Activated naive CD4-positive, alpha-beta T cell treated with anti-CD3 and anti-CD28 coated beads for 36 hours (primary cell): ENCODE measurements at places on chromosomes 3 and 15.
A peak's percentile ranks its signal among the peaks of the same experiment; 100 is the strongest.

DNA sequence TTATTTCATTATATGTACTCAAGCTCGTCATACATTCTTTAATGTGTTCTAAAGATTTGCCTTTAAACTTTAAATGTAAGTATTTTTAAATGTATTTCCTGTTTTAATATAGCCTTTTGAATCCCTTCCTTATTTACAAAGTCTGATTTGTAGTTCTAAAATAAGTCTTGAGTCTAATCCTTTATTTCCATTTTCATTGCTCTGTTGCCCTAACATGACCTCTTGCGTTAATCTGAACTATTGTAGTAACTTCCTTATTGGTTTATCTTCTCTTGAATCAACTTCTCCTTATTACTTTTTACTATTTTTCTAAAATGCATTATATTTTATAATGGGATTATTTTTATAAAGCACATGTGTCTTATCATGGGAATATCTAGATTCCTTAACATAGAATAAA lies 24.0 kb downstream of the KNL1 start:
- no peak for DNase-seq

DNA sequence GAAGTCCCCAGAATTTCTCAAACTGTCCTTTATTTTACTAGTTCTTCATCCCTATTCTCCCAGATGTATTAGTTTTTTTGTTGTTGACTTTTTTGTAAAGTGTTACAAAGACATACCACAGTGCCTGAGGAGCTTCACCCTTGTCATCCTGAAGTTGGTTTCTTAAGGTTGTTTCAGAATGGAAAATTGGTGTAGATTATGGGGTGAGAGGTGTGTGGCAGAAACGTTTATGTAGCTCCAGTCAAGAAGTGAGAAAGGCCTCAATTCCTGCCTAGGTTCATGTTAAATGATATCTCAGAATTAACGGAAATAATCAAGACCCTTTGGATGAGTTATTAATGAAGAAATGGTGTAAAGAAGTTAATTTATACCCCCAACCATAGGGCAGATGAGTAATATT lies 6.8 kb downstream of the EDEM1 start:
- DNase-seq: no peak

- DNase-seq: no peak
These were observed 343.4 kb downstream of the TBC1D5 start for GRCh38 chr3:17398959-17399551.

- DNase-seq: no peak
These were observed 2.4 kb downstream of the PLCH1 start for GRCh38 chr3:155742349-155742965.

- no peak for DNase-seq
These were observed 25.5 kb downstream of the ABTB1 start for GRCh38 chr3:127698286-127698685.

DNA sequence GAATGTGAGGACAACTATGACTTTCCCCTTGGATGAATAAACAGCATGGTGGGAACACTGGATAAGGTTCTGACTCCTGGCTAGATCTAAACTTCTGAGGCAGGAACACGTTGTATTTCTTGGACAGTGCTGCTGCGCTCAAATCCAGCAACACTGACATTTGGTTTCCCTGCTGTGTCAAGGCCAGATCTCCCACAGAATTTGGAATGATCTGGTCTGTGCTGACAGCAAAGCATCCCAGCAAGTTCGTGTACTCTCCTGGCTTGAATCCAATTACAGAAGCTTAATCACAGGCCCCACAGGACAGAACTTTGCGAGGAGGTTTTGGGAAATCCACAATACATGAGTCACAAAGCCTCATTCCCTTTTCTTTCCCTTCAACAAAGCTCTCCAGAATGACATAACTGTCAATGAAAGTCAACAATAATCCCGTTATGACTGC lies 92.5 kb downstream of the ADAMTS9 start:
- no peak for DNase-seq

- peak; percentile 75 for DNase-seq
These were observed 7.9 kb upstream of the SRP14 start for GRCh38 chr15:40046721-40047414.

- DNase-seq: peak; percentile 45
These were observed 223.2 kb downstream of the MTHFS start for GRCh38 chr15:79673416-79674123.

- DNase-seq: no peak
These were observed 45.9 kb downstream of the IQCH start for GRCh38 chr15:67300266-67301025.

- no peak for DNase-seq
These were observed 4.8 kb downstream of the VEPH1 start for GRCh38 chr3:157498371-157498770.

DNA sequence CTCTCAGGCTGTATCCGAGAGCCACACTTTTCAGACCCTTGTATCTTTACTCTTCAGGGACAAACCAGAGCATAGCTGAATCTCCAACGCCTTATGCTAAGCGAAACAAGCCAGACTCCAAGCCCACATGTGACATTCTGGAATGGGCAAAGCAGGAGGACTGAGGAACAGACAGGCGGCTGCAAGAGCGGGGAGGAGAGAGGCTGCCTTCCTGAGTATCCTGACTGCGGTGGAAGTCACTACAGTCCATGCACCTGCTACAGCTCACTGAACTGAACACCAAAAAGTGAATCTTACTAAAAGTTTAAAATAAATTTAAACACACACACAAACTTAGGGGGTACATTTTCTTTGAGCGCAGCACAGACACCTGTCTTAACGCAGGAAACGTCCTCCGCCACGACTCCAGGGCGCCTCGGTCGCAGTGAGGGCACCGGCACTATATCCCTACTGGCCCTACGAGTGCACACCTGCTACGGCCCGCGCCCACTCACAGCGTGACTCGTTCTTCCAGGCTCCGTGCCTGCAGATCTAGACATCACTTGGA lies 1.4 kb downstream of the CYFIP1 start:
- peak; percentile 18 for DNase-seq

DNA sequence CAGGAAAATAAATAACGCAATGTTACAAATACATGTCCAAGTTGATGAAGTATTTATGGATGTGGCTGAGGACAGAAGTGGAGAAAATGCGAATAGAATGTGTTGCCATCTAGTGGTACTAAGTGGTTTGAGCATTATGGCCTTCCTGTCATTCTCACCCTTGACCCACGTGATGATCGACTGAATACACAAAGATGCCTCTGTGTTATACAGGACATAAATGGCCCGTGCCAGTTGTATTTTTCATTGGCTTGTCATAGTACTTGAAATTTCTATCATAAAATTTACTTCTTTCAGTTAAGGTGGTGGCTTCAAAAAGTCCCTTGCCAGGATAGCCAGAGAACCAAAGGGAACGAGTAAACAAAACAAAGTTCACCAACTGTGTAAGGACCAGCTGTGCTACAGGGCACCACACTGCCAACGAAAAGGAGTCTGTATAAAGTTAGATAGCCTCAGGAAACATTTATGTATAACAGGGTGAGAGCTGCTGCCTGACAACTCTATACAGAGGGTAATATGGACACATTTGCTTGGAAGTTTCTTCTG lies 103.7 kb downstream of the MYH15 start:
- peak; percentile 25 for DNase-seq

DNA sequence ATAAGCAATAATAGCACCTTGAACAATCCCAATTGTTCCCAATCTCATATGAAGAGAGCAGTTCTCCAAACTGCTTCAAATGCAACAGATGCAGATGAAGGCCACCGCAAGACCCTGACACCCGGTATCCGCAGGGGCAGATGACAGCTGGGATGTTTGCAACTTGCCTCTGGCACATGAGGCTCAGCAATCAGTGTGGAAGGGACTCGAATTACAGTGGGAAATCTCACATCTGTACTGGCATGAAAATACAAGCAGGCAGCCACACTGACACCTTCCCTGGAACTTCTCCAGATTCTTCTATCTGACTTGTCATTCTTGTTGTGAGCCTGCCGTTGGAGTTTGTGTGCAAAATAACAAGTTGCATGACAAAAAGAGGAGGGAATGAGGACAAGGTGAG lies 68.8 kb downstream of the WDR76 start:
- DNase-seq: no peak

GRCh38 chr3:36372534-36372935 lies 7.8 kb upstream of the STAC start:
- DNase-seq: no peak

DNA sequence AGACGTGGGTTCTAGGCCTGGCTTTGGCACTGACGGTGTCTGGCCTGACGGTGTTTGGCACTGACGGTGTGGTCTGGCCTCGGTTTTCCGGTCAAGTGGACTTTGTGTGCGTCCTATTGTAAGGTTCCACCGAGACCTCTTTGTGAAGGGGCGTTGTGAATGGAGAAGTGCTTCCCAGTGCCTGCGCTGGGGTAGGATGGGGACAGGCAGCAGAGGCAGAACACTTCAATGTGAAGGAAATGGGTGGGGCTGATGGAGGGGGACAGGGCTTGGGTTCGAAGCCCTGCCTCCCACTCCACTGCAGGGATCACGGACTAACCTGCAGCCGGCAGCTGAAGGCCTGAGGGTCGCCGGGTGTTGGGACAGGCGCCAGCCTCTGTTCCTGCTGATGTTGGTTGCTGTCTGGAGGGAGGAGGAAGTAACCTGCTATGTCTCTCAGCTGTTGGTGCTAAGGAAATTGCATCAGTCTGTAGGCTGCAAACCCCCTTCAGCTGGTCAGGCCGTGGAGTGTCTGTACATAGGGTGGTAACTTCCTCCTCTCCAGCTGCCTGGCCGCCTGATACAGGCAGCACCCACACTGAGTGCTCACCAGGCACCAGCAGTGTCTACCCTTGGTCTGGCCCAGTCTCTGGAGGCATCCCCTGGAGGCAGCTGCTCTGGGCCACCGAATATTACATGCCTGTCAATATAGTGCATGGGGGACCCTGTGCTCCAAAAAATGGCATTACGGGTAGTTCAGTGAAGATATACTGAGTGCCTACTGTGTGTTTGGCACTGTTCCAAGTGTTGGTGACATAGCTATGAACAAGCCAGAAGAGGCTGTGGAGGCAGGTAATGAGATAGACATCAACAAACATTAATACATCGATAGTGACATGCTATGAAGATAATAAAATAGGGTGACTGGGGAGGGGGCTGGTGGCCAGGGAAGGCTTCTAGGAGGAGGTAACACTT lies 1.1 kb downstream of the TM6SF1 start:
- DNase-seq: peak; percentile 39

DNA sequence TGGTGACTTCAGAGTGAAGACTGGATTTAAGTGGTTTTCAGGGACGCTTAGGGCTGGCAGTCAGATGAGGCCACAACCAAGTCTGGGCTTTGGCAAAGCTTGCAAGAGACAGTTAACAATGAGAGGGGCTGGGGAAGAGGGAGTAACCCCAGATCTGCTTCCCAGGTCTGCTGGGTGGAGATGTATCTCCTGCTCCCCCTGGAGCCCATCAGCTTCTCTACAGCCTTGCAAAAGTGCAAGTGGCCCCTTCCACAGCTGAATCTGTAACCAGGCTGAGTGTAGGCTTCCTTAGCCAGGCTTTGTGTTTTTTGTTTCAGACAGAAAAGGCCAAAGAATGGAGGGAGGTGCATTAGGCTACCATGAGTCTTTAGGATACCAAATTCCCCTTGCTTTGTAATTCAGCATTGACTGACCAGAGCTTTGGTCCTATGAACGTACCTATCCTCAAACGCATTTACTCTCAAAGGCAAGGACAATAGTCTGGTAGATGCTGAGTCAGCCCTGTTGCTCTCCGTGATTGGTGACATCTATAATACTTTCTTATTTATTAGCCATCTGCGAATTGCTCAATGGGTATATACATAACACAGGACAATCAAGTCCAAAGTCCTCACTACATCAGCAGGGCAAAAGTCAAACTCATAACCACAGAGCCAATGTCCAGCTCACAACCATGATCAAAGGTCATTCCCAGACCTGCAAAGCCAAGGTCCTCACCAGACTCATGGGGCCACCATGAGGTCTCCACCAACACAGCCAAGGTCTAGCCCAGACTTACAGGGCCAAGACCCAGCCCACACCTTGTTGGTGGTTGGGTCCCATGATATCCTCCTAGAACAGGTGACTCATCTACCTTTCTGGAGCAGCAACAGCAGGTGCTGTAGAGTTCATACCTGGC lies 17.1 kb downstream of the CCDC13 start:
- DNase-seq: peak; percentile 22

GRCh38 chr3:194348354-194348753 lies 2.8 kb downstream of the CPN2 start:
- no peak for DNase-seq

- no peak for DNase-seq
These were observed 104.4 kb downstream of the THSD4 start for GRCh38 chr15:71219645-71220044.

GRCh38 chr3:134690226-134690625 lies 39.4 kb upstream of the KY start:
- no peak for DNase-seq

- DNase-seq: no peak
These were observed 307.7 kb upstream of the KCNH8 start for GRCh38 chr3:18840535-18841137.

DNA sequence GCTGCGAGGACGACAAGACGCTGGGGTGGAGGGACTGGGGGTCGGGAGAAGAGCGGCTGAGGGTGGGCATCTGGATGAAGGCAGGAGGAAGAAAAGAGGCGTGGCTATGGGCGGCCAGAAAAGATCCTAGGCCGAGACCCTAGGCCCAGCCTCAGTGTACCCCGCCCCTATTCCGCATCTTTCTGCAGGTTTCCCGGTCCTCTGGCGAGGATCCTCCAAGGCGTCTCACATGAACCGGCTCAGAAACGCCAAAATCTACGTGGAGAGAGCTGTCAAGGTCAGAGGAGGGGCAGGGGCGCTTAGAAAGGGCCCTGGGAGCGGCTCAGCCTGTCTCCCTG lies 340 bp downstream of the TTLL3 start:
- no peak for DNase-seq

- DNase-seq: peak; percentile 26
These were observed 10.3 kb downstream of the ANKRD63 start for GRCh38 chr15:40272485-40273056.

GRCh38 chr3:126258670-126259069 lies 78.3 kb upstream of the ALDH1L1 start:
- peak; percentile 16 for DNase-seq

DNA sequence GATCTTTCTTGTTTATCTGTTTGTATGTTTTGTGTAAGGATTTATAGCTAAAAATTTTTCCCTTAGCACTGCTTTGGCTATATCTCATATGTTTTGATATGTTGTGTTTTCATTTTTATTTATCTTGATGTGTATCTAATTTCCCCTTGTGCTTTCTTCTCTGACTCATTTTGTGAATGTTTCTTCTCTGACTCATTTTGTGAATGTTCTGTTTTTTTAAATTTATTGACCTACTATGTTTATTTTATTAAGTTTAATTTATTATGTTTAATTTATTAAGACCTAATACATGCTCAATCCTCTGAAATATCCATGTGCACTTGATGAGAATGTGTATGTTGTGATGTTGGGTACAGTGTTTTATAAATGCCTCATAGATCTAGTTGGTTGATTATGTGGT lies 793.5 kb upstream of the CADM2 start:
- DNase-seq: no peak

DNA sequence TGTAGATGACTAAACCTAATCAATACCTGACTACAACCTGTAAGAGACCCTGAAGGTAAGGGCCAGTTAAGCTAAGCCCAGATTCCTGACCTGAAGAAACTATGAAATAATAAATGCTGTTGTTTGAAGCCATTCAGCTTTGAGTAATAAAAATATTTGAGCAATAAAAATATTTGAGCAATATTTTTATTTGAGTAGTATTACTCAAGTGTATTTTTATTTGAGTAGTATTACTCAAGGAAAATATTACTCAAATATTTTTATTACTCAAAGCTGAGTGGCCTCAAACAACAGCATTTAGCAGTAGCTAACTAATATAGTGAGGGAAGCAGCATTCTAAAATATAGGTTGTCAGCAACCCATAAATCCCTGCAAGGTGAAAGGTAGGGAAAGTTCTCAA lies 143.8 kb upstream of the RARB start:
- no peak for DNase-seq
